Upper lobe of right lung (tissue), 1 donor: ENCODE measurements at places on chromosomes 11 and 22. TPM values are rescaled to one million over a fixed set of nuclear protein-coding genes. Genes with fewer than 3 reads are reported as not detected.

- no peak for DNase-seq
- H3K27ac ChIP-seq: no peak overlapping the region
- no peaks in the 10 kb centered on the region for H3K36me3 ChIP-seq
- H3K4me3 ChIP-seq: no peak overlapping the region
These were observed 120.8 kb upstream of the ARHGAP20 start for GRCh38 chr11:110833033-110833484.

DNA sequence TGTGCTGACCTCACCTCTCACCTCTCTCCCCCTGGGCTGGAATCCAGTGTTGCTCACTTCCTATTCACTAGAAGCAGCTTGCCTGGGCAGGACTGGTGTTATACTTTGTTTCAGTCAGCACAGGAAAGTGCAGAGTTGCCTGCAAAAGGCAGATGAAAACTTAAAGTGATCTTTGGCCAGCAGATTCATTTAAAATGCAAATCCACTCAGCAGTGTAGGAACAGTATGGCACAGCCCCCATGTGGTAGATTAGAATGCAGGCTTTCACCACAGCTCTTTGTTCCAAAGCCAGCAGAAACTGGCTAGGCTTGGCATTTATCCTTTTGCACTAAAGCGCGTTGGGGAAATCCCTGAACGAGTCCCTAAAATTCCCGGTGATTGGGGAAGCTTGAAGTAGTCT is 301.2 kb downstream of the OR4C45 start:
- no peaks in the 10 kb centered on the region for H3K36me3 ChIP-seq
- no peak for DNase-seq
- no peak overlapping the region for H3K4me3 ChIP-seq
- no peaks in the 10 kb centered on the region for H3K27me3 ChIP-seq
- no peaks in the 10 kb centered on the region for H3K4me1 ChIP-seq

GRCh38 chr22:46114518-46115387 is 35.6 kb upstream of the PPARA start:
- H3K36me3 ChIP-seq: peaks cover 35% of the 10 kb centered on the region
- DNase-seq: no peak
- no peaks in the 10 kb centered on the region for H3K27me3 ChIP-seq
- peak overlapping the region; percentile 32 for H3K27ac ChIP-seq
- H3K4me3 ChIP-seq: no peak overlapping the region

DNA sequence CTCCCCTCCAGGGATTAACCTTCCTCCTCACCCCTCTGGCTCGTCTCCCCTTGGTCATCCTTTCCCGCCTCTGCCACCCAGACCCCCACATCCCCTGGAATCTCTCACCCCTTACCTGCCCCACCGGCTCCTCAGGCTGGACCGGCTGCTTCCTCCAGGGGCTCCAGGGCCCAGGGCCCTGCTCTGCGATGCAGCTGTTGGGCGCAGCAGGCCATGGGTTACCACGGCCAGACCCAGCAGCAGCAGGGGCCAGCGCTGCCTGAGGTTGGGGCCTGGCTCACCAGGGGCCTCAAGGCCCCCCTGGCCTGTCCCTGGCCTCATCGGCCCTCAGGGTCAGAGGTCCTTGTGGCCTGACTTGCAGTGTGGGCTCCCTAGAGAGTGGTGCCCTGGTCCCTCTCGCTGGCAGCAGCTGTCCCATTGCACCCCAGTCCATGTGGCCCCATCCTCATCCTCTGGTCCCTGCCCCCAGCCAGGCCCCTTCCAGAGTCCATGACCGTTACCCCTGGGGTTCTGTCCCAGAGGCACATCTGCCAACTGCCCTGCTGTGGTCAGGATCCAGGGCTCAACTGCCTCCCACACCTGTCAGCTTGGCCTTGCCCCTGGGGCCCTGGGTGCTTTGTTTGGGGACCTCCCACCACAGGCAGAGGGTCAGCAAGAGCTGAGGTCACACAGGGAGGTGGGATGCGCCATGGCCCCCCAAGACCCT is at the start of gene IGLL1:
TSS of gene IGLL1 (minus strand) at position 421 of the 706 bp plus-strand sequence. CDS start at position 321, 100 bp downstream.
- H3K4me1 ChIP-seq: no peaks in the 10 kb centered on the region
- no peaks in the 10 kb centered on the region for H3K36me3 ChIP-seq
- no peaks in the 10 kb centered on the region for H3K27me3 ChIP-seq
- no peak within 1 kb of the TSS for H3K4me3 ChIP-seq

DNA sequence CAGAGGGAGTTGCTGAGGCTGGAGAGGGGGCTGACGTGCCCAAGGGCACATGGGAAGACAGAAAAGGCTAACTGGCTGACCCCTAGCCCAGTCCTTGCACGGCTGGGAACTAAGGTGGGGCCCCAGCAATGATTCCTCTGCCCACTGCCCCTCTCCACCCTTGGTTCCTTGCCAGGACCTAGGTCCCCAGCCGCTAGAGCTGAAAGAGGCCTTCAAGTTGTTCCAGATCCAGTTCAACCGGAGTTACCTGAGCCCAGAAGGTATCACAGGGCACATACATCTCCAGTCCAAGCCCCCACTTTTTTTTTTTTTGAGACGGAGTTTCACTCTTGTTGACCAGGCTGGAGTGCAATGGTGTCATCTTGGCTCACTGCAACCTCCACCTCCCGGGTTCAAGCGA is 390 bp downstream of the CTSW start:
- H3K36me3 ChIP-seq: peaks cover 18% of the 10 kb centered on the region
- H3K27ac ChIP-seq: no peak overlapping the region
- H3K4me1 ChIP-seq: no peaks in the 10 kb centered on the region
- peak overlapping the region; percentile 31 for H3K4me3 ChIP-seq
- DNase-seq: no peak

DNA sequence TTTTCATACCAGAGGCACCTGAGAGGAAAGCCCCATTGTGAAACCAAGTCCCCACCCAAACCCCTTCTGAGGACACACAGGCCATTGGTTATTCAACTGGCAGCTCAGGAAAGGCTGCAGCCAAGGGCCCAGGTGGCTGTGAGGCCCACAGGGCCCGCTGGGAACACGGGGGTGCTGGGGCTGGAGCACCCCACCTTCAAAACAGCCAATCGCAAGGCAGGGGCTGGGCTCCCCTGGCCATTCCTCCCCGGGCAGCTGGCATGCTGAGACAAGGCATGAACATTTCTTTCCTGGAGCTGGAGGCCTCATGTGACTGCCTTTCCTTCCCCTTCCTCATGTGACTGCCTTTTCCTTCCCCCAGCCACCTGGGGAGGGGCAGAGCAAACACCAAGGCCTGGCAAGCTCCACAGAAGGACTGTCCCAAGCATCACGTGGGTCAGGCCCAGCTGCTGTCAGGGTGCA is 76.9 kb downstream of the PIWIL3 start:
- DNase-seq: peak; percentile 87
- peaks cover 22% of the 10 kb centered on the region for H3K4me1 ChIP-seq
- no peak overlapping the region for H3K4me3 ChIP-seq
- no peaks in the 10 kb centered on the region for H3K27me3 ChIP-seq
- no peaks in the 10 kb centered on the region for H3K36me3 ChIP-seq

Gene UBXN1
- total RNA-seq: 95.2 TPM

Gene UCP2
- 56.3 TPM for total RNA-seq
